ENCODE measurements at places on chromosomes 1 and 21.

DNA sequence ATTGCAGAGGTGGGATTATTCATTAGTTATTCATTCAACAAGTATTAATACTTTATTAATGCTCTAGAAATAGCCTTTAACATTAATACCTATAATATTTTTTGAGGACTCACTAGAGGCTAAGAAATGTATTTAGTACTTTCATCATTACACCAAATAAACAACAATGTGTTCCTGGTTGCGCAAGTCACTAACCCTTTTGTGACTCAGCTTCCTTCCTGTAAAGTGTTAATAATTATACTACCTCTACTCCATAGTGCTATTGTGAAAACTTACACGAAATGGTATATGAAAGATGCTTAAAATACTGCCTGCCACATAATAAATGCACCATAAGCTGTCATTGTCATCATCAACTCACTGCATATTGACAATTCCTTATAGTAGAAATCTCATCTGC is 431.0 kb downstream of the DPYD start:
- peak; percentile 6 for DNase-seq

DNA sequence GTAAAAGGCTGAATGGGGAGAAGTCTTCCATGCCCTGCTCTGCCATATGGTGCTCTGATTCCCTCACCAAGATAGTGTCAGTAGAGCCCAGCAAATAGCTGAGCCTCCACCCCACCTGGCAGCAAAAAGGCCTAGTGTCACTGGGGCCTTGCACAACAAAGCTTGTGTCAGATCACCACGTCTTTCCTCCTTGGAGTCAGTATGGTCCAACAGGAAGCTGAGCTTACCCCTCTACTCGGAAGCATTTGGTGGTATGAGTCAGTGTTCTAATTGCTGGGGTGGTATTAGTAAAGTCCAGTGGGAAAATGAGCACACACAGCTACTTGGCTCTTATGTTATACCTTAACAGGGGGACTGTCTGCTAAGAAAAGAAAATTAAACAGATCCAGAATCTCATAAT is 18.7 kb upstream of the RRP15 start:
- no peak for DNase-seq

- DNase-seq: no peak
Measured at GRCh38 chr1:184078564-184079249, 27.2 kb downstream of the TSEN15 start.

DNA sequence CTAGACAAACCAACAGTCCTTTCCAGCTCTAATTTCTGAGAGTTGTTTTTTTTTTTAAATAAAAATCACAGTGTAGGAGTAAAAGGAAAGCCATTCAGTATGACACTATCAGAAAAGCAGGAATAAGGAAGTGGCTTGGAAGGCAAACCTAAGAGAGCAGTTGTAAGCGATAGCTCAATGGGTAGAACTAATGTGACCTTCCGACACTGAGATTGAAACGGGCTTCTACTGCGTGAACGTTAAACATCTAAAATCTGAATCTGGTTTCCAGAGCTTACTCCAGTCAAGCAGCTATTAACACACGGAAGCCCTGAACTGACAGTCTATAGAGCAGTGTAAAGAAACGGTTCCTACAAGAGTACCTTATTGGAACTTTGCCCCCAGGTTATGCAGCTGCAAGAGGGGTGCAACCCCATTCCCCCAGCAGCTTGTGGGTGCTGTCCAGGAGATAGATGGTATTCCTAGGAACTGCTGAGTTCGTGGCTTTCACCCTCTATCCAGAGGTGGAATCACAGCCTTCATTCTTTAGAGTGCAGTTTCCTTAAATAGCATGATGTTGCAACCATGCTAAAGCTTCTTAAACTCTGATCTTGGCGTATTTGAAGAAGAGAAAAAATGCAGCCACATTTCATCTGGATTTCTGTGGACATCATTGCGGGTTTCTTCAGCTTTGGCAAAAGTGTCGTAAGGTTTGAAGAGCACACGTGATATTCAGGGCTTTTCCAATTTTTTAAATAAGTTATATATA is 3.3 kb upstream of the IRF2BP2 start:
- peak; percentile 48 for DNase-seq

- no peak for DNase-seq
Measured at GRCh38 chr1:43731867-43732531, 24.7 kb downstream of the ST3GAL3 start.
